ENCODE measurements at places on chromosomes 1 and 21. TPM values are rescaled to one million over a fixed set of nuclear protein-coding genes. Genes with fewer than 3 reads are reported as not detected.

Gene KRTAP10-3
- total RNA-seq: not detected

Gene PDZK1
- total RNA-seq: 0.28 TPM

DNA sequence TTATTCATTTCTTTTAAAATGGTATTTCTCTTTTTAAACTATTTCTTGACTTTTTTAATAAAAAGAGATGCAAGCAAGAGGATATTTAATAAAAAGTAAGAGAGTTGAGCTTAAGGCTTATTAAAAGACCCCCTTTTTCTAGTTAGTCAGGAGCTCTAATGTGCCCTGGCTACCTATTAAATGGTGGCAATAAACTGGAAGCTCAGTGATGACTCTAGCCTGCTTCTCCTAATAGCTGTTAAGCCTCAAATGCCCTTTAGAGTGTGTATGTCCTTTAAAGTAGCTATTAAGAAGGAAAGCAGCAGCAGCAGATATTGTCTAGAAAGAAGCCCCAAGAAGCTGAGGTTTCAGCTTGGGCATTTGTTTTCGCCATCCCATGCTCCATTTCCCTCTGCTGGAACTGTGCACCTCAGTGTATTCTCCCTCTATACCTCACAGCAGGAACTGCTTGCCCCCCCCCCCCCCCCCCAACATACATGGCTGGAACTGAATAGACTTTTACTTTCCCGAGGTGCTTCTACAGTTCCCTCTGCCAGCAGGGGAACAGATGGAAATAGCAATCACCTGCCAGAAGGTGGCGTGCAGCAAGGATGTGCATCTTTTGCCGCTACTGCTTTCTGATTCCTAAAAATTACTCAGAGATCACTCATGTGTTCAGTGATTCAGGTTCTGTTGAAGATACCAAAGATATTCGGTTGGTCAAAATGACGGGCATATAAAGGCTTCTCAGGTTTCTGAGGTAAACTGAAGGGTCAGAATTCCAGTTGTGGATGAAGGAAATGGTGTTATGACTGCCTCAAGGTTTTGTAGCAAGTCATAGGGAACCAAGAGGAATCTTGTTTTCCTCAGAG lies 2.5 kb downstream of the RGS4 start:
- H3K36me3 ChIP-seq: no peaks in the 10 kb centered on the region
- peaks cover 26% of the 10 kb centered on the region for H3K27me3 ChIP-seq
- H3K4me1 ChIP-seq: peaks cover 7% of the 10 kb centered on the region
- DNase-seq: peak; percentile 80
- no peak overlapping the region for H3K4me3 ChIP-seq

Gene INTS3
- total RNA-seq: 58.8 TPM

GRCh38 chr1:93566227-93566626 lies 115.4 kb downstream of the BCAR3 start:
- H3K27ac ChIP-seq: no peak overlapping the region
- H3K4me1 ChIP-seq: no peaks in the 10 kb centered on the region
- peaks cover 9% of the 10 kb centered on the region for H3K36me3 ChIP-seq
- no peak for DNase-seq
- no peak overlapping the region for H3K4me3 ChIP-seq

- no peaks in the 10 kb centered on the region for H3K36me3 ChIP-seq
- H3K4me3 ChIP-seq: no peak overlapping the region
- H3K4me1 ChIP-seq: peaks cover 17% of the 10 kb centered on the region
Measured at GRCh38 chr1:157963713-157964112, 29.7 kb upstream of the KIRREL1 start.

GRCh38 chr1:156838972-156839371 lies 19.9 kb downstream of the INSRR start:
- H3K36me3 ChIP-seq: no peaks in the 10 kb centered on the region
- H3K4me1 ChIP-seq: peaks cover 13% of the 10 kb centered on the region
- H3K4me3 ChIP-seq: no peak overlapping the region
- H3K27me3 ChIP-seq: peaks cover 81% of the 10 kb centered on the region
- peak; percentile 70 for DNase-seq

DNA sequence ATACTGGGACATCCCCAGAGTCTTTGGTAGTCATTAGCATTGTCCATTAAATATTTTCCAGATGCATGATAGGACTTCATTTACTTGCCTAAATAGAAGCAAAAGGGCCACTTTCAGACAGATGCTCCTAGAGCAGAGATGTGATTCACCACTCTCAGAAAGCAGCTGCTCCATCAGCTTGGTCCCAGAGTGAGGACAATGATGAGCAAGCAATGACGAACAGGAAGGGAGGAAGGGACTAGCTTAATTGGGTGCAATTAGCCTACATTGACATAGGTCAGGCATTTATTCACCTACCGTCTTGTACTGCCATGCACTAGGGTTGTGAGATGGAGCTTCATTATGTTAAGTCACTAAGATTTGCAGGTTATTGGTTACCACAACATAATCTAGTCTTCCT lies 85.1 kb upstream of the PLXNA2 start:
- no peaks in the 10 kb centered on the region for H3K36me3 ChIP-seq
- DNase-seq: no peak
- no peaks in the 10 kb centered on the region for H3K27me3 ChIP-seq
- no peak overlapping the region for H3K4me3 ChIP-seq
- H3K27ac ChIP-seq: no peak overlapping the region

DNA sequence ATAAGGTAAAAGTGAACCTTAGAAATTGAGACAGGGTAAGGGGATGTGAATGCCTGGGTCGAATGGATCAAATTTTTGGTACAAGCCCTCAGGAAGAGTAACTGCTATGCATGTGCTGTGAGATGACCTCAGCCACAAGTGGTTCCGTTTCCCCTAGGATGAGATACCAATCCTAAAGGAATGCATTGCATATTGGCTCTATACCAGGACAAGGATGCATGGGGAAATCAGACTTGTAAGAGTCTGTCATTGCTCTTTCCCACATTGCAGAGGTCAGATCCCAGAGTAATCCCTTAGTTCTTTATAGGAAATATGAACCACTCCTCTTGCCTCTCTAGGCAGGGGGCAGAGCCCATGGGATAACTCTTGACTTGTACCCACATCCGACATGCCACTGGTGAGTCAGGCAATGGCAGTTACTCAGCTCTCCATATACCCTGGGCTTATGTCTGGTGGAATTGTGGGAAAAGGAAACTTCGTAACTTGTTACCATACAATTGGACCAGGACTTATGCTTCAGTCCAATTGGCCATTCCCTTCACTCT lies 428.3 kb upstream of the ZRANB2 start:
- DNase-seq: no peak
- no peaks in the 10 kb centered on the region for H3K36me3 ChIP-seq
- no peaks in the 10 kb centered on the region for H3K27me3 ChIP-seq
- H3K4me3 ChIP-seq: no peak overlapping the region
- H3K4me1 ChIP-seq: no peaks in the 10 kb centered on the region
- H3K27ac ChIP-seq: no peak overlapping the region

Measured in neural progenitor cell (in vitro differentiated cells).